ENCODE measurements at places on chromosomes 2 and 18. TPM values are rescaled to one million over a fixed set of nuclear protein-coding genes. Genes with fewer than 3 reads are reported as not detected.

DNA sequence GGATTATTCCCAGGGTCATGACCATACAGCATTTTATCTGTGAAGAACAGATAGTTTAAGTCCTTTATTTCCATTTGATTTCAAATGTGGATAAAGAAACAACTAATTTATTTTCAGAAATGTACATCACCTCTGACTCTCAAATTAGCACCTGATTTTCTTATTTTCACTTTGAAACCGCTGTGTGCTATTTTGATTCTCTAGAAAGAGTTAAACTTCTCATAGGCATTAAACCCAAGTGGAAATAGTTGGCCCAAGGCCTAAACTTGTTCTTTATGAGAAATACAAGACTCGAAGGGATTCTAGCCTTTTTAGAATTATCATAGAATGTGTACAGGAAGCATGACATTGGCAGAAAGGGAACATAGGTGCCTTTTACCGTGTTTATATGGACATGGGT lies 41.5 kb upstream of the LTBP1 start:
- no peak for DNase-seq

- DNase-seq, result no peak
These were observed 554.4 kb upstream of the MEX3C start for GRCh38 chr18:51751901-51752300.

DNA sequence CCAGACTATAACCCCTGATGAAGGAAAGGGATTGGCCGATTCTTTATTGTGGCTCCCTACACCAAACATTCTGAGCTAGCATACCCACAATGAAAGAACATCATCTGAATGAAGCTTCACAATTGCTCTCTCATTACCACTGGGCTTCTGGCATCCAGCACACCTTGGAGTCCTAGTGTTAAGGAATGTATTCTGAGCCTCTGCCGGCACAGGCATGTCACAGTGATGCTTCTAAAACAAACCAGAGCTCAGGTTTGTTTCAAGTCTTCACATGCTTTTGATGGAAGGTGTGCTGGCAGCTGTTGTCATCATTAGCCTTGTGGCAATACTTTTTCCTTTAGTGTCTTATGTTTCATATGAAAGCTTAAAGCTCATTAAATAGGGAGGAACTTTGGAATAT lies 76.3 kb upstream of the RBBP8 start:
- DNase-seq, result no peak

- no peak for DNase-seq
These were observed 47.3 kb upstream of the C1D start for GRCh38 chr2:68110102-68110501.

GRCh38 chr18:52844323-52844722 lies 504.3 kb downstream of the DCC start:
- no peak for DNase-seq

CHST10 gene
- total RNA-seq, result 11.6 TPM

DNA sequence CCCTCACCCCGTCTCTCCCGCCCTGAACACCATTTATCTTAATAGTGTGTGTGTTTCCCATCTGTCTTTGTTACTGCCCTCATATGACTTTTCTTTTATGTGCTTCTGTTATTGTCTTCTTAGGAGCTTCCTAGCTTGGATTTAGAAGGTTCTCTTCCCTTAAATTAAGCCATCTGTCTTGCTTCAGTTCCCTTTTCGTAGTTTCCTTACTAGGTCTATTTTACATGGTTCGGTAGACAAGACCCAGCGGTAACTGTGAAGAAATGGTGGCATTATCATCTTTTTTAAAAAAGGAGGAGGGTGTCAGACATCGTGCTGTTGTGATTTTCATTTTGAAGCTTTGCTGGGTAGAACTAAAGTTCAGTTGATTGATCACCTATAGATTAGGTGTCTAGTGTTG lies 10.3 kb downstream of the NCK2 start:
- no peak for DNase-seq

DNA sequence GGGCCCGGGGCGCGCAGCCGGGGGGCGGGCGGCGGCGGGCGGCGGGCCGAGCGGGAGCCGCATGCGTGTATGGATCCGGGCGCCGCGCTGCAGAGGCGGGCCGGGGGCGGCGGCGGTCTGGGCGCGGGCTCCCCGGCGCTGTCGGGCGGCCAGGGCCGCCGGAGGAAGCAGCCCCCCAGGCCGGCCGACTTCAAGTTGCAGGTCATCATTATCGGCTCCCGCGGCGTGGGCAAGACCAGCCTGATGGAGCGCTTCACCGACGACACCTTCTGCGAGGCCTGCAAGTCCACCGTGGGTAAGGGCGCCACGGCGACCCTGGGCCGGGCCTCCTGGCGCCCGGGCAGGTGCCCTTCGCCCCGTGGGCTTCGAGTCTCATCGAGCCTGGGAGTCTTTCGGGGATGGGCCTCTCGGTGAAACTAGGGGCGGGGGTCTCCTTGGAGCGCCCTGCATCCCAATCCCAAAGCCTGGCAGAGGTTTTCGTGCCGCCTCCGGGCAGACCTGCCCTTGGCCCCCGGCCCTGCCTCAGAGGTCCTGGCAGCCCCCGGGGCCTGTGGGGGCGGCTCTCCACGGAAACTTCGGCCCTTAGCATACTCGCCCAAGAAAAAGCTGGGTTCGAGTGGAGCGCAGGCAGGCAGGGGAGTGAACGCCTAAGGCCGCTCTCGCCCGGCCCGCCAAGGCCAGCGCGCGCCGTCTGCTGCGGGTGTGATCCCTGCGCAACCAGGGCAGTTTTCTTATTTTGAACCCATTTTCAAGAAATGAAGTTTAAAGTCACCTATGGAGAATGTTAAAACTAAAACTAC lies 622 bp downstream of the RAB12 start:
- peak; percentile 23 for DNase-seq

TEKT4 gene
- not detected for total RNA-seq

CPO gene
- total RNA-seq, result 0.25 TPM

DNA sequence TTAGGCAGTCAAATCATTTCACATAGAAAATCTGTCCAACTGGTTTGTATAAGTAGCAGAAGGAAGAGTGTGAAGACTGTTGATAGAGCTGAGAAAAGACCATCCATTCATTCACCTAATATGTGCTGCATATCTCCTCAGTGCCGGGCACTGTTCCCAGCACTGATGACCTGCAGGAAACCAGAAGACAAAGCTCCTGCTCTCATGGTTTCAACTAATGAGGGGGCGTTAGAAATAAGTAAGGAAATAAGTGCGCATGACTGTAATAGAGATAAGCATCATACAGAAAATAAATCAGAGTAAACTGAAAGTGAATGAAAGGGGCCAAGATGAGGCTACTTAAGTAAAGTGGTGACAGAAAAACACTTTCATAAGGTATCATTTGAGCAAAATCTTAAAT lies 427.5 kb upstream of the CDH20 start:
- no peak for DNase-seq

- DNase-seq, result no peak
These were observed 74.6 kb upstream of the HDAC4 start for GRCh38 chr2:239475161-239476028.

GRCh38 chr2:64054161-64054915 lies 35.1 kb upstream of the VPS54 start:
- DNase-seq, result no peak

- DNase-seq, result no peak
These were observed 251.4 kb upstream of the UBE2E3 start for GRCh38 chr2:180728928-180729559.

- DNase-seq, result no peak
These were observed 116.1 kb downstream of the TMEM163 start for GRCh38 chr2:134602666-134603065.

DNA sequence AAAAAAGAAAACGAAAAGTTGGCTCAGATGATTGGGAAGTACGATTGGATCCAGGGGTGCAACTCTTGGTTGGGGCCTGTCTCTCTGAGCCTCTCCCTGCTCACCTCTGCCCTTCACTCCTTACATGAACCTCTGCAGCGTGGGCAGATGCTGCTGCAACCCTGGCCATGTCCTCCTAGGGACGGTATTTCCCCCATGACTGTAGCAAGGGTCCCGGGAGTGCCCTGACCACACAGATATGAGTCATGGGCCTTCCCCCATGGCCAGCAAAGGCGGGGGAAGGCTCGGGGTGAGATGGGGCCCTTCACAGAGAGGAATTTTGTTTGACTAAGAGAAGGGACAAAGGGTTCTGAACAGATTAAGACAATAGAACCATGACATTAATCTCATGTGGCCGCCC lies 129.0 kb downstream of the NCK2 start:
- DNase-seq, result no peak

- no peak for DNase-seq
These were observed 183.1 kb upstream of the MC4R start for GRCh38 chr18:60555625-60556024.

NAGK gene
- 46.7 TPM for total RNA-seq

DNA sequence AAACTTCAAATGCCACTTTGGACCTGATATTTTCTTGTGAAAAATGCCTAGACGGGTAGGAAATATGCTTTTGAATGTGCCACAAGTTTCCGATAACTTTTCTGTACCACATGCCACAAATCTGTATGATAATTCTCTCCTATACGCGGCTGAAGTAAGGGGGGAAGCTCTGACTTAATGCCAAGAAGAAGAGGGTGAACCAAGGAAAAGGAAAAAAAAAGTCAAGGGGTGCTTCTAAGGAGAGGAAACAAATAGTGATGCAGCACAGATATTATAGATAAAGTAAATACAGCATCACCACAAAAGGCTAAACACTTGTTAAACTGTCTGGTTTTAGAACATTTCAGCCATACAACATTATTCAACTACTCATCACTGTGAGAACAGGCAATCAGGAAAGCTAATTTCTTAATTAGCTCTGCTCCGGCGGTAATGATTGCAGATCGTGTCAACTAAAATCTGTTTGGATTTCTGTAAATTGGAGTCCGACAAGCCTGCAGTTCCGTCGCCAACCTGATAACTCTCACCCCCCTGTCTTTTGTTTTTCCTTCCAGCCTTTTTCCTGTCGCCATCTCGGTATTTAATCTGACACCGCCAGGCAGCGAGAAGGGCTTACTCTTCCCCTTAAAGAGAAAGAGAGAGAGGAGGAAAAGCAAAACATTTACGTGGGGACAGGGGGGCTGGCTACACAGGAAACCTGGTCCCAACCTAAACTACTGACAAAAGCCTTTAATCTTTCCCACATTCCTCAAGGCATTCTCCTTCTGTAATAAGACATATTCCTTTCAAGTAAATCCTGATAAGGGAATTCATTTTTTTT lies 67.5 kb downstream of the ZEB2 start:
- no peak for DNase-seq

RBM43 gene
- total RNA-seq, result 1.5 TPM

SFT2D3 gene
- total RNA-seq, result 2.9 TPM

DNA sequence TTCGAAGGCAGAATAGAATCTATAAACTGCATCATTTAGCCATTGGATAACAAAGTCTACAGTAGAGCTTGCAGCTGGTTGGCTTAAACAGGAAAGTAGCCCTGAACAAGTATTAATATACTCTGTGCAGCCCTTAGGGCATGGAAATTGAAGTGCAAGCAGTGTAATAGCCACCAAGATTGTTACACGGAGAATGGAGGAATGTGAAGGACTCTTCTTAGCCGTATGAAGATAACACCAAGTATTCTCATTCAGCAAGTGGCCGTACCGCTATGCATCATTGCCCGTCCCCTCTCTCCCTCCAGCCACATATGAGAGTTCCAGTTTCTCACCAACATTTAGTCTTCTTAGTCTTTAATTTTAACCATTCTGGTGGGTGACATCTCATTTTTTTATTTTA lies 40.5 kb downstream of the ANKRD12 start:
- no peak for DNase-seq

DNA sequence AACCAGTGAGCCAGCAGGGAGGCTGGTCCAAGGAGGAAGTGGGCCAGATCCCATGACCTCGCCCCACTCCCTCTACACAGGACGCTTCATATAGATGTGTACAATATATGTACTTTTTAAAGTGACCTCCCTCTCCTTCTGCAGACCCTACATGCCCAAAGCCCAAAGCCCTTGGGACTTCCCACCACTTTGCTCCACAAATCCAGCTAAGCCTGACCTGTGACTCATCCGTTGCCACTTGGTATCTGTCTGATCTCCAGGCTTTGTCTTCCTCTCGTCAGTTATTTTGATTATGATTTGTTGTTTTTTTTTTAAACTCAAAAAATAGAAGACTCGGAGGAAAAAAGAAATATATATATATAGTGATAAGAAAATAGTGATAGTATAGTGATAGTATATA lies 470.8 kb downstream of the KCNJ3 start:
- DNase-seq, result no peak

DNA sequence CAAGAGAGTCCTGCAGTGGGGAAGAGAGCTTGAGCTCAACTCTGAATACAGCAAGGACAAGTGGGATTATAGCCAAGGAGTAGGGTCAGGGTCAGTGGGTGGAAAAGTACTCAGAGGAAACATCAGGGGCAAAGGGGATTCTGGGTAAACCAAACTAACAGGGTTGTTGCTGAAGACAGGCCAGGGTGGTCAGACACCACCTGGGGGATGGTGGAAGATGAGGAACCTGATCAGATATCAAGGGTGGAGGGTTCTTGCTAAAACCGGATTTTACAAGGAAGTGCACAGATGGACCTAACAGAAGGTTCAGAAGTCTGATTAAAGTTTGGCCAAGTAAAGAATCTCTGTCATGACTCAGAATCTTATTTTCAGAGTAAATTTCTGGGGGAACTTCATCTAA lies 16.5 kb downstream of the OSBPL1A start:
- no peak for DNase-seq

REG1B gene
- total RNA-seq, result not detected

GRCh38 chr2:240991378-240992263 lies 6.8 kb upstream of the SNED1 start:
- DNase-seq, result peak; percentile 86

- DNase-seq, result no peak
These were observed 80.6 kb downstream of the RIT2 start for GRCh38 chr18:43034683-43035500.

DNA sequence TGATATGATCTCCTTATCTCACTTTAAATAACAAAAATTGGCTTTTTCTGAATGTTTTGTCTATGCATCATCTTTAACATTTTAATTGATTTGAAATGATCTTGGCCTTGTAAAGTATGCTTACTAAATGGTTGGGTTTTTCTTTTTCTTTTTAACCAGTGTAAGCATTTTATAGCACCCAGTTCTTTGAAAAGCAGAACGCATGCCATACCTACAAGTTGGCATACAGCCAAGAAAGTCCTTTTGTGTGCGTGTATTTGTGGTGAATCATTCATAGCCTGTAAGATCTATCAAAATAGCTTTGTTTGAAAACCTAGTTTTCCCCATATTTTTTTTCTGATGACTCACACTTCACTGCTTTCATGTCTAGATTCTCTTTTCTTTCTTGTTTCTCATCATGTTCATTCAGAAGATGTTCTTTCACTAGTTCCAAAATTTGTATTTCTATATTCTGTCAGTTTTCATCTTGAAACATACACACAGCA lies 4.1 kb upstream of the VRK2 start:
- no peak for DNase-seq

- DNase-seq, result no peak
These were observed 246.3 kb downstream of the SOX11 start for GRCh38 chr2:5938566-5938896.
